ENCODE measurements at places on chromosomes 2 and 18. TPM values are rescaled to one million over a fixed set of nuclear protein-coding genes. Genes with fewer than 3 reads are reported as not detected.
A peak's percentile ranks its signal among the peaks of the same experiment; 100 is the strongest.

DNA sequence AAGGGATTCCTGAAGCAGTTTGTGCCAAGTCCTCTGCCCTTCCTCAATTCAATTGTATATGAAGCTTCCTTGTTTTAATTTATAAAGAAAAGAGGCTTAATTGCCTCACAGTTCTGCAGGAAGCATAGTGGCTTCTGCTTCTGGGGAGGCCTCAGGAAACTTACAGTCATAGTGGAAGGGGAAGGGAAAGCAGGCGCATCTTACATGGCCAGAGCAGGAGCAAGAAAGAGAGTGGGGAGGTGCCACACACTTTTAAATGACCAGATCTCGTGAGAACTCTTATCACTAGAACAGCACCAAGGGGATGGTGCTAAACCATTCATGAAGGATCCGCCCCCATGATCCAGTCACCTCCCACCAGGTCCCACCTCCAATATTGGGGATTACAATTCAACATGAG lies 114.2 kb downstream of the SGPP2 start:
- no peak overlapping the region for H3K4me3 ChIP-seq
- no peaks in the 10 kb centered on the region for H3K27me3 ChIP-seq
- H3K4me1 ChIP-seq: no peaks in the 10 kb centered on the region
- H3K36me3 ChIP-seq: no peaks in the 10 kb centered on the region
- DNase-seq: no peak

GRCh38 chr18:159037-159652 lies 788 bp downstream of the USP14 start:
- peak overlapping the region; percentile 94 for H3K4me3 ChIP-seq
- H3K27me3 ChIP-seq: no peaks in the 10 kb centered on the region
- DNase-seq: no peak
- H3K36me3 ChIP-seq: peaks cover 9% of the 10 kb centered on the region
- peak overlapping the region; percentile 86 for H3K27ac ChIP-seq
- H3K4me1 ChIP-seq: peaks cover 27% of the 10 kb centered on the region

DNA sequence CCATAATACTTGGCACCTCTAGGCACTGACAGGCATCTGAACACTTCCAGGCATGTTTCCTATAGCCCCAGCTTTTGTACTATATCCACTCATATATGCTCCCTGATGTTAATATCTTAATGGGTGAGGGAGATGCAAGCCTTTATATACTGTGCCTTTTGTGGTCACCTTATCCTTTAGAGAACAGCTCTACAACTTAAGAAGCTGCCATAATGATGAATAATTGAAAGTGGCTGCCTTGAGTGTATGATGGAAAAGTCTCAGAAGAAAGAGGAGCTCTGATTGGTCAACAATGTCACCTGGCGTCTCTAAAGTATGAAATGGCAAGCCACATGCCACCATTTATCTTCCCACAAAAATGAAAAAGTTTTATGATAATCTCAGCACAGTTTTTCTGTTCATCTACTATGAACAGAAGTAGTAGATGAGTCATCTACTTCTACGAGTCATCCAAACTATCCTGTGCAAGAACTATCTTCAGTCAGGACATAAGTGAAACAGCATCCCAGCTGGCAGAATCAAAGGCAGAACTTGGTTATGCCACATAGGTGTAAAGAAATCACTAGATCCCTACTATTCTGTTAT lies 997.9 kb upstream of the CELF4 start:
- no peak overlapping the region for H3K4me3 ChIP-seq
- H3K27ac ChIP-seq: no peak overlapping the region
- H3K27me3 ChIP-seq: no peaks in the 10 kb centered on the region
- DNase-seq: no peak
- H3K36me3 ChIP-seq: no peaks in the 10 kb centered on the region

- H3K4me1 ChIP-seq: no peaks in the 10 kb centered on the region
- no peaks in the 10 kb centered on the region for H3K27me3 ChIP-seq
- H3K27ac ChIP-seq: no peak overlapping the region
Observed at GRCh38 chr2:68837164-68837860, 33.9 kb downstream of the BMP10 start.

DNA sequence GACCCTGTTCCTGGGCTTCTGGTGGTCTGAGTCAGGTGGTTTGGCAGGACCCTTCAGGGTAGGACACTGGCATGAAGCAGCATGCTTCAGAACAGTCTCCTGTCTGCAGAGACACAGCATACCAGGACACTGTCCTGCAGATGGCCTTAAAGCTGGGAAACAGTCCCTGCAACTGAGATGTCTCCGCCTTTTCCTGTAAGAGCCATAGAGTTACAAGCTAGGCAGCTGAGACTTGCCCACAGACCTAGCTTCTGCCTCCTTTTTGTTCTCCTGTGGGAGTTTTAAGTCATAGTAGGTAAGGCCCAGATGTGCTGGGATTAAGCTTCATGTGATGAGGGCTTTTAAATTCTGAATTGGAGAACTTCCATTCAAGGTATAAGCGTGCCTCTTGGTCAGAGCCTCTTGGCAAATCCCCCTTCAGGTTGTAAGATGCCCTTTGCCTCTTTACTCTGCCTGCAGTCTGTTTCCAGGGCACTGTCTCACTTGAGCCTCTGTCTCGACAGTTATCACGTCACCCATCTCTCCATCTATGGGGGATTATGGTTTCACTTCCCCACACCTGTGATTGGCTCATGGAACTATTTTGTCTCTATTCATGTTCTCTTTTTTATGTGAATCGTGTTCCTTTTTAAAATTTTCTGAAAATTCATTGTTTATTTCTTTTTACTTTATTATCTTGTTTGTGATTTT lies 51.8 kb downstream of the COA5 start:
- no peak overlapping the region for H3K4me3 ChIP-seq
- peaks cover 48% of the 10 kb centered on the region for H3K36me3 ChIP-seq
- H3K4me1 ChIP-seq: no peaks in the 10 kb centered on the region
- no peak for DNase-seq
- no peaks in the 10 kb centered on the region for H3K27me3 ChIP-seq

INHA gene
- total RNA-seq: not detected

Data from sigmoid colon (tissue), 7 donors.